T-helper 17 cell (primary cell): ENCODE measurements at places on chromosomes 3 and 15. TPM values are rescaled to one million over a fixed set of nuclear protein-coding genes. Genes with fewer than 3 reads are reported as not detected.

The THPO gene
- total RNA-seq, result not detected

DNA sequence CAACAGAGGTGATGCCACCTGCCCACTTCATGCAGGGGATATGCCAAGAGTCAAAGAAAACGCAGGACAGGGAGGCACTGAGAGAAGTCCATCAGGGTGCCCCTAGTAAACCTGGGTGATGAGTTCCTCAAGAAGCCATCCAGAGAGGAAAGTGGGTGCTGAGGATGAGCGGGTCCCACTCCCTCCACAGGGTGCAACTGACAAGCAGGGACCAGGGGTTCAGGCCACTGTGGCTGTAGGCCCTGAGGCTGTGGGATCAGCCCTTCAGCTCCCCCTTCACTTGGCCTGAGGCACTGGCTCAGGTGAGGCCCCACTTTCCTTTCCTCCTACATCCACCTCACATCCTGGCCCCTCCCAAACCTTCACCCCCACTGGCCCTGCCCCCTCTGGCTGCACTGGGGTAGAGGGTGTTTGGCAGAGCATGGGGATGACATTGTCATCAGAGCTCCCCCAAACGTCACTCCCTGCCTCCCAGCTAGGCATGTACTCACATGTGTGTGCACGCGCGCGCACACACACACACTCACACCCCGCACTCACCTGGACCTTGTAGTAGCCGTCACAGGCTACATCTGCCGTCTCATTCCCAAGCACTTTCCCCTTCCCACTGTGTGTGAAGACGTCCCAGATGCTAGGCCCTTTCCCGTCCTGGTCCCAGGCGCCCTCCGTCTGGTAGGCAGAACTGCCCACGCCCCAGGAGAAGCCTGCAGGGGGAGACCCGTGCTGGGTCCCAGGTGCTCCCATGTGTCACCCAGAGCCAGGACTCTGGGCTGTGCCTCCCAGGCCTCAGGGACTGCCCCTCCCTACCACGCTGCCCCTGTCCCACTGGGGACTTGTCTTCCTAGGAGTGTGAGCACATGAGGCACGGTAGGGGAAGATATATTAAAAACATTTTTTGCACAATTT lies 1.4 kb downstream of the LCTL start:
- no peak for DNase-seq
- peaks cover 5% of the 10 kb centered on the region for H3K27me3 ChIP-seq
- H3K36me3 ChIP-seq, result peaks cover 3% of the 10 kb centered on the region
- H3K4me3 ChIP-seq, result no peak overlapping the region
- H3K4me1 ChIP-seq, result peaks cover 15% of the 10 kb centered on the region
- H3K27ac ChIP-seq, result peak overlapping the region; percentile 68

GRCh38 chr3:184379358-184380184 lies at the start of gene CHRD:
CHRD (plus strand) TSS chr3:184380054; CDS start chr3:184380319, 265 bp downstream.
- peaks cover 9% of the 10 kb centered on the region for H3K36me3 ChIP-seq
- H3K4me1 ChIP-seq, result peaks cover 6% of the 10 kb centered on the region

DNA sequence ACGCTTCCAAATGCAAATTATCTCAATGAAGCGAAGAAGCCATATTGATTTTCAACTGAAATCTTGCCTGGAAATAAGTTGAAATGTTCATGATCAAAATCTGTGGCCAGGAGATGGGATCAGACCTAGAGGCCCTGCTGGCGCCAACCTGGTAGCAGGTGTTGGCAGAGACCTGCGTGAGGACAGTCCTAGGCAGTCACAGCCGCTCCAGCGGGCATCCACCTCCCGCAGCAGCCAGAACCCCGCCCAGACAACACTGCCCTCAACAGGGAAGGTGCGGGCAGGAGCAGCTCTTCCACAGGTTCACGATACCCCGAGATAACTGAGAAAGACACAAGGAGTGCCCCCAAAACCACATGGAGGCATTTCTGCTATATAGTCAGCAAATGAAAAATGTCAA lies 145.3 kb downstream of the XXYLT1 start:
- DNase-seq, result no peak
- H3K27ac ChIP-seq, result no peak overlapping the region
- peaks cover 5% of the 10 kb centered on the region for H3K36me3 ChIP-seq
- no peak overlapping the region for H3K4me3 ChIP-seq
- peaks cover 10% of the 10 kb centered on the region for H3K27me3 ChIP-seq
- H3K4me1 ChIP-seq, result peaks cover 30% of the 10 kb centered on the region

GRCh38 chr3:120831066-120831465 lies 76.9 kb upstream of the STXBP5L start:
- no peak for DNase-seq
- H3K4me3 ChIP-seq, result no peak overlapping the region
- H3K4me1 ChIP-seq, result no peaks in the 10 kb centered on the region
- no peak overlapping the region for H3K27ac ChIP-seq
- peaks cover 24% of the 10 kb centered on the region for H3K27me3 ChIP-seq

DNA sequence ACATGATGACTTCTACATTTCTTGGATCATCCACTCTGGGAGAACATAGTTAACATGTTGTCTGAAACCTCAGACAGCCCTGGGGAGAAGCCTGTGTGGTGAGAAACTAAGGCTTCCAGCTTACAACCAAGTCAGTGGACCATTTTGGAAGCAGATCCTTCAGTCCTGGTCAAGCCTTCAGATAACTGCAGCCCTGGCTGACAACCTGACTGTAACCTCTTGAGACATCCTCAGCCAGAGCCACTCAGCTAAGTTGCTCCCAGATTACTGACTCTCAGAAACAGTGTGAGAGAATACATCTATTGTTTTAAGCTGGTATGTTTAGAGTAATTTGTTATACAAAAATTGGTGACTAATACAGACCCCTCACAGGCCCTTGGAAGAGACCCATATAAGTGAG lies 50.9 kb upstream of the KPNA4 start:
- no peak for DNase-seq
- no peaks in the 10 kb centered on the region for H3K4me1 ChIP-seq
- no peaks in the 10 kb centered on the region for H3K36me3 ChIP-seq
- H3K4me3 ChIP-seq, result no peak overlapping the region
- H3K27ac ChIP-seq, result no peak overlapping the region

GRCh38 chr15:73141216-73141900 lies 89.1 kb downstream of the NEO1 start:
- no peak for DNase-seq
- H3K36me3 ChIP-seq, result peaks cover 9% of the 10 kb centered on the region
- peak overlapping the region; percentile 9 for H3K4me3 ChIP-seq
- no peaks in the 10 kb centered on the region for H3K27me3 ChIP-seq
- peaks cover 36% of the 10 kb centered on the region for H3K4me1 ChIP-seq

DNA sequence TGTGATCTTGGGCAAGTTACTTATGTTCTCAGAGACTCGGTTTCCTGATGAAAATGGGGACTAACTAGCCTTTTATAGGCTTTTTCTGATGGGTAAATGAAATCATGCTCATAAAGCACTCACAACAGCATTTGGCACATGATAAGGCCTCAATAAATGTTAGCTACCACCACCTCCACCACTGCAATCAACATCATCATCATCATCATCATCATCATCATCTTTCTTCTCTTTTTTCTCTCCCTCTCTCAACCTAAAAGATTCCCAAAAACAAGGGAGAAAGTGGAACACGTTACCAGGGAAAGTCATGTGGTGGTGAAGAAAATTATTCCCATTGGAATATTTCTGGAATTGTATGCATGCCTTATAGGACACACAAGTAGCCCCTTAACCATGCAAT lies 33.6 kb upstream of the FEZF2 start:
- H3K27me3 ChIP-seq, result peaks cover 10% of the 10 kb centered on the region
- H3K4me3 ChIP-seq, result no peak overlapping the region
- no peaks in the 10 kb centered on the region for H3K36me3 ChIP-seq
- H3K27ac ChIP-seq, result no peak overlapping the region
- H3K4me1 ChIP-seq, result no peaks in the 10 kb centered on the region

DNA sequence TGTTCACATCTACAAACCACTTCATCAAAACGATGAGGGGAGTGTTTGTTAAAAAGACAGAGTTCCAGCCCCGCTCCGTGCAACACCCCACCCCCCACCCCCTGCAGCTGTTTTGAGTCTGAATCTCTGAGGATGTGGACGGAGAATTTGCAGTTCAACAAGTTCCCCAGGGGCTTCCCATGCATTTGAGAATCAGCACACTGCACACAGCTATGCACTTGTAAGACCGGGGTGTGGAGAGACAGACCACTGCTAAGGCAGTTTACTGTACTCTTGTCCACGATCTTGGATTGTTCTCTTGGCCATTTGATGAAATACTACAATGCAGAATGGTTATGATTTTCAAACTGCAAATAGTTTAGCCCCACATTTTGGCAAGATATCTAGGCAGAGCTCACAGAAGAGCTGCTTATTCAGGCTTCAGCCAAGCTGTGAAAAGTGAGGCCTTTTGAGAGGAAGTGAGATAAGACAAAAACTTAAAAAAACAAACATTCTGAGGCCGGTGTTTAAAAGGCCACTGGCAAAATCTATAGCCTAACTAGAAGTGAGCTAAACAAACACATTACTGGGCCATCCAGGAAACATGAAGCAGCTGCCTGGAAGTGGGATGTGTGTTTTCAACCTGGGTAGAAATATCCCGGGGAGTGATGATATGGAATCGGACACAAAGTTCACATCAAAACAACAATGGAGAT lies 308.2 kb upstream of the ADAMTS9 start:
- H3K36me3 ChIP-seq, result no peaks in the 10 kb centered on the region
- H3K4me1 ChIP-seq, result no peaks in the 10 kb centered on the region
- no peaks in the 10 kb centered on the region for H3K27me3 ChIP-seq
- no peak for DNase-seq
